ENCODE measurements at places on chromosomes 1 and 21.

GRCh38 chr1:156498432-156499193 lies 2.0 kb downstream of the MEF2D start:
- DNase-seq, result no peak

GRCh38 chr1:237269938-237270337 lies 228.0 kb downstream of the RYR2 start:
- no peak for DNase-seq

DNA sequence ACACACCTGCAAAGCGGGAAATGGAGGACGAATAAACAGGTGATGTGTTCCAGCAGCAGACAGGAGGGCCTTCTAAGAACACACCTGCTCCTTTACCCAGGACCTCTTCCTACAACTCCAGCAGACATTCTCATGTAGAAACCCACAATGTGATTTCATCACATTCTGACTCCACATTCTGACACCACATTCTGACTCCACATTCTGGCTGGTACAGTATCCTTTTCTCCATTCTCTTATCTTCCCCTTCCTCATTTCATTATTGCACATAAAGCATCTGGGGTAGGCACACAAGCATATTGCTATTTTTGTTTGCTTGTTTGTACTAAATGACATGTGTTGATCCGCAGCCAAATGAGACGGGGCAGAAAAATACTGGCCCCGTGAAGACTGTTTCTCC lies 3.6 kb upstream of the ZNF124 start:
- DNase-seq, result peak; percentile 54

DNA sequence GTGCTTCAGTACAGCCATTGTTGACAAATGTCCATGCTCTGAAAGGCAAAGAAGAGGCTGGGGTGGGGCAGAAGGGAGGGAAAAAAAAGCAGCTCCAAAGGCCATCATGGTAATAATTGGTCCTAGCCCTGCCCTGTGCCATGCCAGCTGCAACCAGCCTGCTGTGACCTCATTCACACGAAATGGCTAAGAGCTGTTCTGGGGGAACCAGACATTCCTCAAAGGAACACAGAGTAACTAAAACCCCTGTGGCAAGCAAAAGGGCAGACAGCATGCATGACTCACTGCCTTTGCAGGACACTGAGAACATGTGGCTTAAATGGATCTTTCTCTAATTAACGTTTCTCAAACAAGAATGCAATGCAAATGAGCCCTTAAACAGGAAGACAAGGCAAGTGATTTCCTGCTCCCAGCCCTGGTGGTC lies 42.3 kb downstream of the STYXL2 start:
- no peak for DNase-seq

DNA sequence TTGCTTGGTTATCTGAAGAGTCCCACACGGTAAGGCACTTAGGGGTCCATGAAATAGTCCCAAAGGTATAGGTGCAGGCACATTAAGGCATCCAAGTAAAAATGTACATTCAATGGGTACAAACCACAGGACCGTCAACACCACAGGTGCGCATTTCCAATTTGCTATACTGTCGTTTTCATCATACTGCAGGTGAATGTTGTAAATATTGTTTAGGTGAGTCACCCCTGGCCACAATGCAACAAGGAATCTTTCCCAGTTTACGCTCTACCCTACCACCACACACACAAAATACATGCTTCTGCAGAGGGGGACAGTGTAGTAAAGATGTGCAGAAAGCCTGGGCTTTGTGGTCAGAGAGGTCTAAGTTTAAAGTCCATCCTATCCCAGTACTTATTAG lies 13.7 kb downstream of the CADM3 start:
- DNase-seq, result no peak

DNA sequence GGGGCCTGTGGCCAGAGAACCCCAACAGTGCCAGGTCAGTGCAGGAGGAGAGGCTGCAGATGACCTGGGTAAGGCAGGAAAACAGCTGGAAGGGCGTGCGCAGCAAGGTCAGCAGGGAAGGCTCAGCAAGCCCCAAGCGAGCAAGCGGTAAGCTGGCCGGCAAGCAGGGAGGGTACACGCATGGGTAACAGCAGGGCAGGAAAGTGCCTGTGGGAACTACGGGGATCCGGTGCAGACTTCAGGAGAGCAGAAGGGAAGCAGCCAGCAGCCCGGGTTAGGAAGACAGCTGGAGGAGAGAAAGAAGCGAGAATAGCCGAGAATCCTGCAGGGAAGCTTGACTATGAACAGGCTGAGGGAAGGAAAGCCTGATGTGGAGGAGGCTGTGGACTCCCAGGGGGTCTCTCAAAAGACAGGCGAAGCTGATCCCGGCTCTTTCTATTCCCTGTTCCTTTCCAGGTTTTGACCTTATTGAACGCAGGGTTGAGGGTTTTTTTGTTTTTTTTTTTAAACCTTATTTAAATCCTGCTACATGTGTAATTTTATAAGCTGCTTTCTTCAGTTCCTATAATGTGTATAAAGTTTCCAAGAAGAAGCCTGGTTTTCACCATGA lies 20.9 kb downstream of the UMODL1 start:
- DNase-seq, result no peak

GRCh38 chr1:180571832-180572636 lies 13.3 kb downstream of the OVAAL start:
- no peak for DNase-seq

GRCh38 chr1:109613361-109614147 lies 5.9 kb downstream of the GNAT2 start:
- DNase-seq, result no peak

- no peak for DNase-seq
These were observed 107.7 kb downstream of the KIAA0319L start for GRCh38 chr1:35449334-35450008.

GRCh38 chr1:67162954-67163353 lies 3.3 kb upstream of the IL23R start:
- DNase-seq, result no peak

- DNase-seq, result no peak
These were observed 1.4 kb downstream of the KIAA0319L start for GRCh38 chr1:35555601-35556477.

DNA sequence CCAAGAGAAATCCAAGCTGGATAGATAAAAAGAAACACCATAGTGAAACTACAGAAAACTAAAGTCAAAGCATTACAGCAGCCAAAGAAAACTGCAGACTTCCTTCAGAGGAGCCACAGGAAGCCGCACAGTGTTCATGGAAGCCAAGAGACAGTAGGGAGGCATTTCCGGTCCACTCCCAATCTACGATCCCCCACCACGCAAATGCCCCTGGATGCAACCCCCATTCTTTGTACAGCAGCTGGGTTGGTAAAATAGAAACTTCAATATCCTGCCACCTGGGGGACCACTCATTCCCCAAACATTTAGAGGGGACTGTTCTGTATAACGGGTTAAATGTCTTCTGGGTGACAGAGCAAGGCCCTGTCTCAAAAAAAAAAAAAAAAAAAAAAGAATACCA lies 43.9 kb upstream of the TSPEAR start:
- no peak for DNase-seq

GRCh38 chr1:170196490-170197236 lies 50.9 kb downstream of the NTMT2 start:
- no peak for DNase-seq

GRCh38 chr1:29543586-29543985 lies 307.3 kb downstream of the PTPRU start:
- no peak for DNase-seq

GRCh38 chr1:185373813-185374529 lies 56.9 kb upstream of the IVNS1ABP start:
- DNase-seq, result peak; percentile 9

DNA sequence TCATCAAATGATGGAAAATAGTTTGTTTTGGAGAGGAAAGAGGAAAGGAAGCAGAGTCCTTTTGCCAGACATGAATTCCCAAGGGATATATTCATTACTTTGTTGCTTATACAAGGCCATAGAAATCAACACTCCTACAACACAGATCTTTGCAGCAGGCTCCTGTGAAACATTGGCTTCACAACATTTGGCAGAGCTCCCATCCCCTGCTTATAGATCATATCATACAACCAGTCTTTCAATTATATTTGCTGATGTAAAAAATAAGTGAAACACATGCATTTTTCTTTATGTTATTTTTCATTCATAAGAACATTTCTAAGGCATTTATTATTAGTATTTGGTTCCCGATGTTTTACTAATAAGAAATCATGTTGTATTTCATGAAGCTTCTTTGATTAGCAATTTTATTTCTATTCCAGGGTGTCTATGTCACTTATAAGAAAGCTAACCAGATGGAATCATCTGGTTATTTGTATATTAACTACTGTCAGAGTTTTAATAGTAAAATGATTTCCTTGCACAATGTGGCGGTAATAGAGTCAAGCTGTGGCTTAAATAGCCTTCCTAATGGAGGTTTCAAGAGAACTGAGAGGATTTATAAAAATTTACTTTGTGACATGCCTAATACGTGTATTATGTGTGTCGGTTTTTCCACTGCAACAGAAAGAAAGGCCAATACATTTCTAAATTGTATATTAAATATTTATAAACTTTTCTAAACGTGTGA lies 470.3 kb upstream of the NCAM2 start:
- DNase-seq, result peak; percentile 4

GRCh38 chr1:62439652-62440371 lies 3.0 kb downstream of the USP1 start:
- peak; percentile 34 for DNase-seq

DNA sequence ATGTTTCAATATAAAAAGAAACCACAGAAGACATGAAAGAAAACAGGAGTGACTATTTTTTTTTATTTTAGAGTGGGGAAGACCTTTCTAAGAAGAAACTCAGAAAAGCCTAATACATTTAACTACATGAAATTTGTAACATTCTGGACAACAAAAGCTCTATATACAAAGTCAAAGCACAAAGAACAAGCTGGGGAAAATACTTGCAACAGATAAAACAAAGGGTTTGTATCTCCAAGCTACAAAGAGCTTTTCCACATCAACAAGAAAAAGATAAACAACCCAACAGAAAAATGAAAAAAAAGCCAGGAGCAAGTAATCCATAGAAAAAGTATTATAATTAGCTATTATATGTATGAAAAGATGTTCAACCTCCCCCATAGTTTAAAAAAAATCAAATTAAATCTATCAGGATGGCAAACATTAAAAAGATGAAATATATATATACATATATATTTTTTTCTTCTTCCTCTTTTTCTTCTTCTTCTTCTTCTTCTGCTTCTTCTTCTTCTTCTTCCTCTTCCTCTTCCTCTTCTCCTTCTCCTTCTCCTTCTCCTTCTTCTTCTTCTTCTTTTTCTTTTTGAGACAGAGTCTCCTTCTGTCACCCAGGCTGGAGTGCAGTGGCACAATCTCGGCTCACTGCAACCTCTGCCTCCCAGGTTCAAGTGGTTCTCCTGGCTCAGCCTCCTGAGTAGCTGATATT lies 49.1 kb upstream of the EPS8L3 start:
- no peak for DNase-seq

DNA sequence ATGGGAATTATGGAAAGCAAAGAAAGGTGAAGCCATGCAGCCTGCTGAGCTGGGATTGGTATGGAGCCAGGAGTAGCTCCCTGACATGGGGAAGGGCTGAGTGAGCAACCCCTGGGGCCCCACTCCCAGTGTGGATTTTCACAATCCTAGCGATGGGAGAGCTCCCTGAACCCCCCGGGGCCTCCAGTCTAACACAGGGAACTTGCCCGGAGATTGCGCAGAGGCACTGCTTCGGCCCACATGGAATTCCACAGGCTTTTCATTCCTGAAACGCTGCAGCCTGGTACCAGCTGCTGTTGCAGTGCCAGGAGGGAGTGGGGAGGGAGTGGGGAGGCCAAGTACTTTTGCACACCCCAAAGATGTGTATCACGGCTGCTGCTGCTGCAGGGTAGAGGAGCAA lies 110.4 kb upstream of the C21orf91 start:
- DNase-seq, result no peak

GRCh38 chr21:43893536-43894205 lies 28.6 kb downstream of the AGPAT3 start:
- peak; percentile 48 for DNase-seq

All from hematopoietic multipotent progenitor cell treated with erythropoietin and hydrocortisone succinate and interleukin-3 and kit ligand, for 4 days (in vitro differentiated cells).